ENCODE measurements at places on chromosomes 7 and 10. TPM values are rescaled to one million over a fixed set of nuclear protein-coding genes. Genes with fewer than 3 reads are reported as not detected.

- DNase-seq = no peak
Measured at GRCh38 chr7:116407165-116407564, 92.4 kb upstream of the CAV2 start.

GRCh38 chr10:21720090-21720489 is 186.1 kb downstream of the MLLT10 start:
- no peak for DNase-seq

GRCh38 chr7:111045449-111045848 is 45.5 kb upstream of the LRRN3 start:
- no peak for DNase-seq

DNA sequence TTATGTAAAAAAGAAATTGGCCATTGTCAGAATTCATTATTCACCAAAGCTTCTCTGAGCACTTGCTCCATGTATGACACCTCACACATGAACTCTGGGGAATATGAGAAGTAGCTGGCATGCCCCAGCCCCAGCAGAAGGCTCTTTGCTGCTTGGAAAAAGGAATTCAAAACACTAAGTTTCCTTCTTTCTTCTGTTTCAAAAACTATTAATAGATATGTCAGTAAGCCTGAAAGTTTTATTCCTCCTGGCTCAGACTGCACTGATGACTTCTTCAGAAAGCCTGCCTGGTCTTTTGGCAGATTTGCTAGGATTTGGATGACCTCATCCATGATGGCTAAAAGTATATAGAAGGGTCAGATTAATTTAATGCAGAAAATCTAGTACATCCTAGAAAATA is 511.0 kb downstream of the GFRA1 start:
- DNase-seq = no peak

DNA sequence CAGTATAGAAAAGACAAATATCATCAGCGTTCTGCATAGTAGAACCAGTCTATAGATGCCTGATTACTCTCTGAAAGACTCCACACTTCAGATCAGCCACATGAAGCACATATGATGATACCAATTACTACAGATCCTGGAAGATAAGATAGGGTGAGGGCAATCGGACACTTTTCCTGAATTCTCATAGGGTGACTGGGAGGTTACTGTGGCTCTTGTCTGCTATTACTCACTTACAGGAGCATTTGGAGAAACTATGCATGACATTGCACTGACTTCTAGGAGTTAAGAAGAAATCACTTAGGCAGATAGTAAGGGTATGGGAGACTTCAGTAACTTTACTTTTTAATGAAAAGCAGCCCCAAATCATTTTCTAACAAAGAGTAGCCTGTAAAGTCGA is 1140.9 kb downstream of the XPNPEP1 start:
- DNase-seq = no peak

GRCh38 chr7:128931190-128931798 is 6.4 kb upstream of the IRF5 start:
- no peak for DNase-seq

The NPTX2 gene
- total RNA-seq = 2.4 TPM

The ANKRD61 gene
- not detected for total RNA-seq

The SLIT1 gene
- total RNA-seq = under 0.01 TPM

The PLXDC2 gene
- 86.9 TPM for total RNA-seq

The TSPAN14 gene
- 23.9 TPM for total RNA-seq

The SPDYE2 gene
- total RNA-seq = not detected

The CALML5 gene
- not detected for total RNA-seq

The CHAT gene
- not detected for total RNA-seq
